ENCODE measurements at places on chromosomes 5 and 9.

DNA sequence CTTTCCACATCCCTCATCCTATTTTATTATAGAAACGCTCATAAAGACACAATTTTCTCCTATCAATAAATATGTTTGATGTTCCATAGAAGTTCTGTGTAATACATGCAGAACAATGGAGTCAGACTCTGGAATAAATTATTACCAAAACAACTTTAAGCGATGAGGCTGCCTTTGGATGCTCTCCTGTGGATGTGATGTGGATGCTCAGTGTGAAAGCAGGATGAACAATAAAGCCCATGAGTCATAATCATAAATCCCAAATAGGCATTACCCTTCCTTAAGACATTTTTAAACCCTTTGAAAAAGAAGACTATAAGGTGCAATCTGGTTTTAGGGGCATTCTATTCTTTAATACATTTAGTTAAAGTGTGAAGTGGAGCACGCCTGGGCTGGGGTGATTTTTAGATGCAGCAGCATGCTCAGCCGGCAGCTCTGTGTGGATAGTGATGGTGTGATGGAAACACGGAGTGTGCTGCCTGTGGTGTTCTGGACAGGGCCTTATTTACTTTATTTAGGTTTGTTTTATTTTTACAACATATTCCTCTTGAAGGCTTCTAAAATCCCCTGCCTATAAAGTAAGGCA lies 991.4 kb downstream of the PTPRD start:
- no peak for DNase-seq

DNA sequence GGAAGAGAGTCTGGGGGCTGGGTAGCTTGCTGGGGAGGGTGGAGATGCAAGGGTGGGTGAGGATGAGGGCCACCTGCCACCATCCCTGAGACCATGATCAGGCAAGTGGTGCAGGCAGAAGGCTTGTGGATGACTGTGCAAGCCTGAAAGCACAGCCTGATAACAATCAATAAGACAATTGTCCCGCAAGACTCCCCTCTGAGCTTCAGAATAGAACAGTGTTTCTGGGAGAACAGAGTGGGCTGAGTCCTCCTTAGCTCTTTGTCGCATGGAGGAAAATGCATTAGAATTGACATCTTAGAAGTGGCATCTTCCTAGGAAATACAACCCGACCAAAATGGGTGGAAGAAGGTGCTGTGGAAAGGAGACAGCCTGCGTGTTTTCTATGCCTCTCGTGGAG lies 6.6 kb downstream of the GADD45G start:
- DNase-seq: no peak

DNA sequence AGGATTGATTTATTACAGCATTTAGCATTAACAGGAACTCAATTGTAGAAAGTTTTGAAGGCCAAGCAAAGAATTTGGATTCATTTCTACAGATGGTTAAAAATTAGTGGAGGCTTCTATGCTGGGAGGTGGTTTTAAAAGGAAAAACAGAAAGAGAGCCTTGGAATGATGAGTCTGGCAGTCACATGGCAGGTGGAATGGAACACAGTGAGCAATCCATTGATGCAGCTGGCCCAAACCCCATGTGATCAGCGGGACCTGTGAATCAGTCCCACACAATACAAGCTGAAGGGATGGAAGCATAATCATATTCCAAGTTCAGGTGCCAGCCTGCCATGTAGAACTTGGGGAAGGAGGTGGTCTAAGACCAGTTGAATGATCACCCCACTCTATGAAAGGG lies 147.9 kb downstream of the PIP5K1B start:
- no peak for DNase-seq

DNA sequence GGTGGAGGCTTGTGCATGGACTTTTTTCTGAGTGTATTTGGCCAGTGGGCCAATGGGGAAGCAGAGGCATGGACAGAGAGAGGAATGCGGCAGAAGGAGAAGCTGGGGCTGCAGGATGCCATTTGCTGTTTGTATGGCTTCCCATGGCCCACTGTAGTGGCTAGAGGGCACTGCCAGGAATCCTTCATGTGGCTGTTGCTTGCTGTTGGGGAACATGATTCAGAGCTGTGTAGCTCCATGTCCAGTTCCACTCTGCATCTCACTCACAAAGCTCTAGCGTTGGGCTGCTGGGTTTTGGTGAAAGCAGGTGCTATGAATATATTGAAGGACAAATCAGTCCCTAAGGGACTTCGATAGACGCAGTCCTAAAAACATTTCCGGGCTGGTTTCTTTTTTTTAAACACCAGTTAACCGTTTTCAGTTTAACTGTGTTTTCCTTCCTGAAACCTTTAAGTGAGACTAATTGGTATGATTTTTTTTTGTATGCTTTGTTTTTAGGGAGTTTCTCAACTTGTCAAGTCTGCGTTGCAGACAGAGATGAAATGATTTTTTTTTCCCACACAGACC lies 51.3 kb downstream of the SLC22A5 start:
- DNase-seq: no peak

DNA sequence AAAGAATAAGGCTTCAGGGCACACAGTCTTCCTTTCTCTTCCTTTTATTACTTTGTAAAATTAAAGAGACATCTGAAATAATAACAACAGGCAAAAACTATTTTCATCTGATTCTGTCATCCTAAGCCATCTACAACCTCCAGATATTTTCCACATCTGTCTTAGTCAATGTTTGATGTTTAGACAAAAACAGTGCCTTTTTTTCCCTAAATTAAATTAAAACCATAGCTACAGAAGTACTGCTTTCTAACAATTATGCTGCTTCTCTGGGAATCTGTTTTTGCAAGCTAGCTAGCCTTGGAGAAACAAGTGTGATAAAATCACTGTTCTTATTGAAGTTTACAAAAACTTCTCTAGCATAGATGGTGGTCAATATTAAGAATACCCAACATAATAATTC lies 95.4 kb downstream of the KIAA0825 start:
- no peak for DNase-seq

- DNase-seq: no peak
Observed at GRCh38 chr9:87527211-87527916, 29.7 kb downstream of the DAPK1 start.

DNA sequence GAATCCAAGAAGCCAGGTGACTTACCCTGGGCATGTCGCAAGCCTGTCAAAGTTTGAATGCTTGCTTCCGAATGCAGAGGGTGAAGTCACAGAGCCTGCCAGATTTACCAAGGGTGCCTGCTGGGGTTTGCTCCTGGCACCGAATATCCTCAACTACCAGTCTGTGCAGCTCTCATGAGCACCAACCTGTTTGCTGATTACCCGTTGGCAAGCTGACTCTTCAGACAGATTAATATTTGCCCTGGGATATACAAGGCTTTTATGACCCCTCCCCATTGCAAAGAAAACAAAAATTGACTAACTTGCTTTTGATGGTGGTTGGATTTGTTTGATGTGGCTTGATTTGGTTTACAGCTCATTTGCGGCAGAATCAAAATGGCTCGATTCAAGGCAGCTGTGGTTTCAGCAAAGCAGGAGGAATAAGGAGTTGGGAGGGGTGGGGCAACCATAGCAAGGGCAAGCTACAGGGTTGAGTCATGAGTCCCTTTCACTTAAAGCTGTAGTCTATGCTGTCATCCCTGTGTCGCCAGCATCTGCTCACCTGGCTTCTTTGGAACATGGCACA lies 82.3 kb upstream of the AGXT2 start:
- no peak for DNase-seq

GRCh38 chr5:149824120-149824519 lies 94.0 kb downstream of the PPARGC1B start:
- DNase-seq: no peak

DNA sequence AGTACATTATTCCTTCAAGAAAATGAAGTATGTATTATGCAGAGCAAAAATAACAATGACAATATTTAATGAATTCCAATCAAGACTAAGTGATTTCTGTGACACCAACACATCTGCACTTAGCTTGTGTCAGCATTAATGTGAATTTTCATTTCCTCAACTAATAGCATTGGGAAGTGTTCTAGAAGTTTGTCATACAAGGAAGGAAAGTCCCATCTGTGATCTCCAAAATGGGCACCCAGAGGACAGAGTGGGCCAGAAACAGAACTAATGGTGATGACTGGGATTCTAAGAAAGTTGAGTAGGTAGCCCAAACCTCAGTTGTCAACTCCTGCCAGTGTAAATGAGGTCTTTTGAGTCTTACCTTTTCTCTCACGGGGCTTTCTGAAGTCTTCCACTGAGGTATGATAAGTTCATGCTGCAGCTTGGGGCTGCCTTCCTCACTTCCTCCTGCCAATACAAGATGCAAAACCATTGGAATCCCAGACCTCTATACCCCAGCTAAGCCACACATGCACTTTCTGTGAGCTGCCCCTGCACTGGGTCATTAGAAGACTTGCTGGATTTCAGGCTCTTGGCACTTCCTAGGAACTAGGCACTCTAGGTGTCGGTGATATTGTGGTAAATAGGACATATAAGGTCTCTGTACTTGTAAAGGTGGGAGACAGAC lies 4.9 kb downstream of the ADAM19 start:
- no peak for DNase-seq
